ENCODE measurements at places on chromosomes 11 and 22. TPM values are rescaled to one million over a fixed set of nuclear protein-coding genes. Genes with fewer than 3 reads are reported as not detected.
A peak's percentile ranks its signal among the peaks of the same experiment; 100 is the strongest.

Gene SMC1B
- not detected for total RNA-seq

Gene TIMP3
- 126 TPM for total RNA-seq

- peak overlapping the region; percentile 39 for H3K4me3 ChIP-seq
- H3K4me1 ChIP-seq = peaks cover 20% of the 10 kb centered on the region
- H3K36me3 ChIP-seq = peaks cover 5% of the 10 kb centered on the region
- no peak for DNase-seq
- peak overlapping the region; percentile 33 for H3K27ac ChIP-seq
These were observed 15.7 kb upstream of the PAX6 start for GRCh38 chr11:31826536-31827438.

DNA sequence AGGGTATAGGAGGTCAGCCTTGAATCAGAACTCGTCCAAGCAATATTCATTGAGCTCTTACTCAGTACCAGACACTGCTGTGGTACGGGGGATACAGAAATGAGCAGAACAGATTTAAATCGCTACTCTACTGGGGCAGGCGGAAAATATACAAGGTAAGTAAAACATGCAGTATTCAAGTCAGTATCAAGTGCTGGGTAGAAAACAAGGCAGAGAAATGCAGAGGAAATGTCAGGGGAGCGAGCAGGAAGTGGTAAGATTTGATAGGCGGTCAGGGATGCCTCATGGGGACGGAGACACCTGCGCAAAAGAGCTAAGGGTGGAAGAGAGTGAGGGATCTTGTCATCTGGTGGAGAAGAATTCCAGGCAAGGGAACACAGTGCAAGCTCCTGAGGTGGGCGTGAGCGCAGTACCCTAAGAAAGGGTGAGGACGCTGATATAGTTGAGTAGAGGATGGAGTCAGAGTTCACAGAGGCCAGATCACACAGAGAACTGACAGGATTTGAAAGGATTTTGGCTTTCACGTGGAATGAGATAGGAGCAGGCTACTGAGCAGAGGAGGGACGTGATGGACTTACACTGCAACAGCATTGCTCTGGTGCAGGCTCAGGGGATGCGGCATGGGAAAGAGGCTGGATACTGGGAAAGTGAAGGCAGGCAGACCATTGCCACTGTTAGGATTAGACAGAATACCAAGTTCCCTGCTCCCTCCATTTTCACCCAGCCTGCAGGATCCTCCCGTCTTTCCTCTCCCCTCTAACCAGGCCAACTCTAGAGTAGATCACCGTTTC lies 35.8 kb downstream of the SC5D start:
- no peak for DNase-seq
- no peaks in the 10 kb centered on the region for H3K4me1 ChIP-seq
- no peak overlapping the region for H3K27ac ChIP-seq
- H3K36me3 ChIP-seq = peaks cover 2% of the 10 kb centered on the region
- no peak overlapping the region for H3K4me3 ChIP-seq

- H3K27me3 ChIP-seq = no peaks in the 10 kb centered on the region
- no peaks in the 10 kb centered on the region for H3K4me1 ChIP-seq
- peak; percentile 77 for DNase-seq
- H3K27ac ChIP-seq = no peak overlapping the region
These were observed 414.3 kb downstream of the TBC1D22A start for GRCh38 chr22:47176573-47177333.

Gene OR56A4
- total RNA-seq = not detected

GRCh38 chr11:122068141-122068540 lies 47.9 kb downstream of the BLID start:
- peak overlapping the region; percentile 63 for H3K4me3 ChIP-seq
- H3K4me1 ChIP-seq = peaks cover 52% of the 10 kb centered on the region
- peak overlapping the region; percentile 92 for H3K27ac ChIP-seq
- H3K36me3 ChIP-seq = peaks cover 8% of the 10 kb centered on the region

- H3K36me3 ChIP-seq = no peaks in the 10 kb centered on the region
- H3K27me3 ChIP-seq = no peaks in the 10 kb centered on the region
- H3K4me3 ChIP-seq = peak overlapping the region; percentile 54
- H3K4me1 ChIP-seq = peaks cover 30% of the 10 kb centered on the region
These were observed 953 bp upstream of the LRP5 start for GRCh38 chr11:68311160-68312116.

DNA sequence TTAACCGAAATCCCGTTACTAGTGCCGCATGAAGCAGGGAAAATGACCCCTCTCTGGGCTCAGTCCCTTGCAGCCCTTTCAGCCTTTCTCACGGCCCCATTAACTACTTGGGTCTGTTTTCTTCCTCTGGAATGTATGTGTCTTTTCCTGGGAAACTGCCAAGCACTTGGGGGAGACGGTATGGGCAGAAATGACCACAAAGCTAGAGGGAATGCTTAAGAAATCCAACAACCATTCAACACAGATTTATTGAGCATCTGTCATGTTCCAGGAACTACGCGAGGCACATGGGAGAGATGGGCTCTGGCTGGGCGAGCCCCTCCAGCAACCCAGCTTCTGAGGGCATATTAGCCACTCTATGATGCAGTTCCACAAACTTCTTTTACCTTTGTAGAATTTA lies 462.6 kb downstream of the BUD13 start:
- H3K4me3 ChIP-seq = no peak overlapping the region
- H3K36me3 ChIP-seq = no peaks in the 10 kb centered on the region
- H3K27me3 ChIP-seq = peaks cover 26% of the 10 kb centered on the region
- peak overlapping the region; percentile 75 for H3K27ac ChIP-seq
- H3K4me1 ChIP-seq = peaks cover 25% of the 10 kb centered on the region

- no peaks in the 10 kb centered on the region for H3K4me1 ChIP-seq
- no peak overlapping the region for H3K4me3 ChIP-seq
- H3K27ac ChIP-seq = no peak overlapping the region
- no peaks in the 10 kb centered on the region for H3K36me3 ChIP-seq
- DNase-seq = no peak
These were observed 311.0 kb downstream of the BUD13 start for GRCh38 chr11:116461789-116462188.

- DNase-seq = peak; percentile 83
- H3K4me1 ChIP-seq = peaks cover 9% of the 10 kb centered on the region
- H3K36me3 ChIP-seq = no peaks in the 10 kb centered on the region
- no peak overlapping the region for H3K4me3 ChIP-seq
These were observed 8.5 kb downstream of the TNNT3 start for GRCh38 chr11:1927848-1928469.

DNA sequence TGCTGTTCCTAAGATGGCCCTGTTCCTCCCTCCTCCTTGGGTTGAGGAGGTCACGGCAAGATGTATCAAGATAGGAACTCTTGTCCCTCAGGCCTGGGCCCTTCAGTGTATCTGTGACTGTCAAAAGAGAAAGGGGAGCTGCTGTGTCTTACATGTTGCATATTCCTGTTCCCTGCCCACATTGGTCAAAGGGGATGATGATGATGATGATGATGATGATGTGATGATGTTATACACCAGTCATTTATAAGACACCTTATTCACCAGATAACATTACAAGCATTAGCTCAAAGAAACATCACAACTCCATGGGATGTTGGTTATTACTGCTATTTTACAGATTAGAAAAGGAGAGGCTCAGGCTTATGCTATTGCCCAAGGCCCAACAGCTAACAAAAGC lies 13.7 kb downstream of the FXYD6 start:
- no peak overlapping the region for H3K27ac ChIP-seq
- no peak for DNase-seq
- H3K4me3 ChIP-seq = no peak overlapping the region

- H3K27me3 ChIP-seq = no peaks in the 10 kb centered on the region
- no peak for DNase-seq
- H3K4me1 ChIP-seq = peaks cover 17% of the 10 kb centered on the region
- H3K36me3 ChIP-seq = no peaks in the 10 kb centered on the region
- H3K27ac ChIP-seq = no peak overlapping the region
These were observed 56.3 kb upstream of the SLC5A12 start for GRCh38 chr11:26778000-26778757.

DNA sequence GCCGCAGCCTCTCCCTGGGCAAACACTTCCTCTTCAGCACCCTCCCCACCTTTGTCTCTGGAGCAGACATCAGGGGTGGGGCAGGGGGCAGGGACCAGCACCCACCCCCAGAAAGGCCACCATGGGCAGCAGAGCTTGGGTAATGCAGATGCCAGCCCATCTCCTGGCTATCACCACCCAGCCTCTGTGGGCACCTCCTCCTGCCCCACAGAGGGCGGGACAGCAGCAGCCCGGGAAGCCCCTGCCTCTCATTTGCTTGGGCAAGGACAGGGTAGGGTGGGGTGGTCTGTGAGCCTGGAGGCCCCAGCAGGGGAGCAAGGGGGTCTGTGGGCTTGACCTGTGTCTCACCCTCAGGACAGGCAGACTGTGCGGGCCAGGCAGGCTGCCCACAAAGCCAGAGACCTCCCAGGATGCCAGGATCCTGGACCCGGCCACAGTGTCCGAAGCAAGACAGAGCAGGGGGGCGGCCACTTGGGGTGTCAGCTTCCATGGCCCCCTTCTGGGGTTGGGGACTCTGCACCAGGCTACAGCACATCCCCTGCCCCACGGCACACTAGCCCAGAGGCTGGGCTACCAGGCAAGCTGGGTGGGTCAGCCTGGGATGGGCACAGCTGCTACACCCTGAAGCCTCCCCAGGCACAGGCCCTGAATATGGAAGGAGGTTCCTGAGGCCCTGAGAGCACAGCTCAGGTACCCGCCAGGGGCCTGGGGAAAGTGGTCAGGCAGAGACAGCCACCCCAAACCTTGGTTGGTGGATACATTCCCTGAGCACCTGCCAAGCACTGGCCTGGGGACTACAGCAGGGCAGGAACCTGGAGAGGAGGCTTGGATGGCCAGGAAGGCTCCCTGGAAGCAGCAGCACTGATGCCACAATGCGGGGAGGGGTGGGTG lies 4.5 kb downstream of the RNH1 start:
- peaks cover 14% of the 10 kb centered on the region for H3K36me3 ChIP-seq
- no peak for DNase-seq
- H3K4me3 ChIP-seq = no peak overlapping the region
- peak overlapping the region; percentile 49 for H3K27ac ChIP-seq
- H3K27me3 ChIP-seq = no peaks in the 10 kb centered on the region
- H3K4me1 ChIP-seq = peaks cover 26% of the 10 kb centered on the region

DNA sequence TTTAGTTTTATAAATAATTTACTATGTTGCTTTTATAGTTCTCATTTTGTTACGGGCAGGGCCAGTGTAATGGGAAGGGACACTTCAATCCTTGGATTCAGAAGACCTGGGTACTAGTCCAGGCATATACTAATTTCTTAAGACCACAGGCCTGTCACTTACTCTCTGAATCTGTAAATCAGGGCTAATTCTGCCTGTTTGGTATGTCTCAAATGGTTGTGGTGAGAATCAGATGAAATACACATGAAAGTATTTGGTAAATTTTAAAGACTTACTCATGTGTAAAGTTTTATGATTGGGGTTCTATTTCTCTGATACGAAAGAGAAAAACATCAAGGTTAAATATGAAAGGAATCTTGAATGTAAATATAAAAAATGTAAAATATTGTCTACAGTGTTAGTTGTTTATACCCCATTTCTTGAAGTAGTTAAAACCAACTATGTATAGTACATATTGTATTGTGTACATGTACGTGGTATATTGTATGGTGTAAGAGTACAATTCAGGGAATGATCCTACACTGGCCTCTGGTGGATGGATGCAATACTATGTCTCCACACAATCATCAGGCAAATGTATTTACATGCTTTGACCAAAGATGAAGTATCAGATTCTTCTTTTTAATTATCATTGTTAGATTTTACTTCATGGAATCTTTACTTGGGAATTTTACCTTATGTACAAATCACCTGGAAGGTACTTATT lies 24.5 kb upstream of the RAG2 start:
- no peak overlapping the region for H3K27ac ChIP-seq
- no peak overlapping the region for H3K4me3 ChIP-seq
- H3K27me3 ChIP-seq = no peaks in the 10 kb centered on the region

- H3K36me3 ChIP-seq = no peaks in the 10 kb centered on the region
- H3K27ac ChIP-seq = no peak overlapping the region
- no peak overlapping the region for H3K4me3 ChIP-seq
These were observed 15.3 kb downstream of the PHF21A start for GRCh38 chr11:46105926-46106325.

- DNase-seq = no peak
- H3K27ac ChIP-seq = no peak overlapping the region
- peaks cover 25% of the 10 kb centered on the region for H3K27me3 ChIP-seq
- no peak overlapping the region for H3K4me3 ChIP-seq
These were observed 9.7 kb downstream of the ADAMTS8 start for GRCh38 chr11:130418756-130419155.
